ENCODE measurements at places on chromosomes 7 and 10. TPM values are rescaled to one million over a fixed set of nuclear protein-coding genes. Genes with fewer than 3 reads are reported as not detected.

GRCh38 chr7:46756996-46757395, 824.9 kb downstream of the TNS3 start:
- no peak for ATAC-seq

SEMA3E gene
- not detected for total RNA-seq

- no peak for ATAC-seq
Observed at GRCh38 chr7:127862525-127862924, 168.7 kb downstream of the LRRC4 start.

DNA sequence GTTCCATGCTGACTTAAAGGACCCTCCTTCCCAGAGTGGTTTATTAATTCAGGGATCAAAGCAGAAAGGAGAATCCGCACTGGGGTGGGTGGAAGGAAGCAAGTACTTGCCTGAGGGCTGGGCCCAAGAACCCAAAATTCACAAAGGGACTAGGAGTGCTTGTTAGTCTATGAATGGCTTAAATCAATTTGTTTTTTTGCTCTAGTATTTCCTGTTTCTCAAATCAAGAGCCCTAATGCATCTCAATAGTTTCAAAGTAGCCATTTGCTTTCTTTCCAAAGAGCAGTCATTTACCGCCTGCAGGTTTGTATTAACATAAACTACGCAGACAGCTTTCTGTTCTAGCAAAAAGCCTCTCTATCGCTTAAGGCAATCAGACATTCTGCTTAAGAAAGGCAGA, 44.2 kb upstream of the SLC35G1 start:
- no peak for ATAC-seq

DNA sequence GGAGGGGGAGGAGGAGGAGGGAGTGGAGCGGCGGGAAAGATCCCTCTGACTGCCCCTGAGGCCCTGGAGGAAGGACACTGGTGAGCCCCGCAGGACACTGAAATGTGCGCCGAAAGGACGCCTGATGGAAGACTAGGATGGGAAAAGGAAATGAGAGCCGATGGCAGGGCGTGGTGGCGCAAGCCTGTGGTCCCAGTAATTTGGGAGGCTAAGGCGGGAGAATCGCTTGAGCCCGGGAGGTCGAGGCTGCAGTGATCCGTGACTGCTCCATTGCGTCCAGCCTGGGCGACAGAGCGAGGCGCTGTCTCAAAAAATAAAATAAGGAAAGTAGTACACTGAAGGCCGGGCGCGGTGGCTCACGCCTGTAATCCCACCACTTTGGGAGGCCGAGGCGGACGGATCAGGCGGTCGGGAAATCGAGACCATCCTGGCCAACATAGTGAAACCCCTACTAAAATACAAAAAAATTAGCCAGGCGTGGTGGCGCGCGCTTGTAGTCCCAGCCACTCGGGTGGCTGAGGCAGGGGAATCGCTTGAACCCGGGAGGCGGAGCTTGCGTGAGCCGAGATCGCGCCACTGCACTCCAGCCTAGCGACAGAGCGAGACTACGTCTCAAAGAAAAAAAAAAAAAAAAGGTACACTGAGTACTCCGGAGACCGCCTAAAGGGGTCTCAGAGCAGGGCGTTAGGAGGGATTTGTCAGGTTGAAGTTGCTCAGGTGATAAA, 561 bp upstream of the HNRNPF start:
- peak; percentile 30 for ATAC-seq
